ENCODE measurements at places on chromosomes 12 and 14.

DNA sequence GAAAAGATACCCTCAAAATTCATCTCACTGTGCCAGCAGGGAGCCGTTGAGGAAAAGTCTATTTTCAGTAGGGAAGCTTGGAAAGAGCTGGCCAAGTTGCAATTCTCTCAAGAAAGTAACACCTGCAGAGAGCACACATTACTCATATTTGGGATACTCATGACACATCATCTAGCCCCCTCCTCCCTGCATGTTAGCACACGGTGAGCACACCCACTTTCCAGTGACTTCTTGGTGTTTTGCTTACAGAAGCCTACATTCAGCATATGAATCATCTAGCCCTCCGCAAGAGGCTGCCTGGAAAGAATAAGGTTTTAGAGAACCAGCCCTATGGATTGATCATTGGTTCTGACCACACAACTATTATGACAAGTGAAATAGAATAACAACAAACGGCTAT lies 124.5 kb downstream of the PTPRO start:
- DNase-seq: no peak

GRCh38 chr12:122878780-122879612 lies 16.9 kb downstream of the VPS37B start:
- no peak for DNase-seq

DNA sequence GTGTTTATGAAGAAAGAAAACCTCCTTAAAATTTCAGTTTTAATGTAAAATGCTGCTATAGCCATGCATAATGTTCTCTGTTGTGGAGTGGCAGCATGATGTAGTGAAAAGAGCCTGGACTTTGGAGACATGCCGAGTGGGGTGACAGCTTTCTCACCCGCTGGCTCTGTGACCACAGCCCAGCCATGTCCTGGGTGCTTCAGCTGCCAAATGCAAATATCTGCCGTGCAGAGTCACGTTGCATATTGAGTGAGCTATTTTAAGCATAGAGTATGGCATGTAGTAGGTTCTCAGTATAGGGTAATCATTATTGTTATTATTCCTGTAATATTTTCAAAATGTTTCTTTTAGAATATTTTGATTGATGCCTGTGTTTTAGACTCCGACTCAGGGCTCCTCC lies 15.5 kb upstream of the TCTN2 start:
- DNase-seq: no peak

GRCh38 chr14:92099802-92100201 lies 6.6 kb downstream of the ATXN3 start:
- DNase-seq: no peak

GRCh38 chr14:102949062-102949800 lies 26.8 kb downstream of the AMN start:
- DNase-seq: no peak

DNA sequence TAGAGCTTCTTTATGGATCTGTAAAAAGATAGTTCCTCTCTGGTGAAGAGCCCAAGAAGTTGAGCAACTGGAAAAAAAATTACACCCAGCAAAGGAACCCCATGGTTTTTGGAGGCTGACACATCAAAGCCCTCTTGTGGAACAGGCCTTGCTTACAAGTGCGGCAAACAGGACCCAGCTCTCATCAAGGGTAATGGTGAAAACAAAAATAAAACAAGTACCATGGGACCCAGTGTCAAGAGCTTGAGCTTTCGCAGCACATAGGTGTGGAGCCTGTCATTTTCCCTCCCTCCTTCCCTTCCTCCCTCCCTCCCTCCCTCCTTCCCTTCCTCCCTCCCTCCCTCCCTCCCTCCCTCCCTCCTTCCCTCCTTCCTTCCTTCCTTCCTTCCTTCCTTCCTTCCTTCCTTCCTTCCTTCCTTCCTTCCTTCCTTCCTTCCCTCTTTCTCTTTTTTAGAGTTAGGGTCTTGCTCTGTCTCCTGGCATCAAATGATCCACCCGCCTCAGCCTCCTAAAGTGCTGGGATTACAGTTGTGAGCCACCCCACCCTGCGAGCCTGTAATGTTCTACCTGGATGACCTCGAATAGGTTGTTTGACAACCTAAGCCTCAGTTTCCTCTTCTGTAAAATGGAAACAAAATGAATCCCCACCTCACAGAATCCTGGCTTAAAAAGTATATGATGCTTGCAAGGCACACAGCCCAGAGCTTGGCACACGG lies 114.3 kb upstream of the RPH3A start:
- no peak for DNase-seq

DNA sequence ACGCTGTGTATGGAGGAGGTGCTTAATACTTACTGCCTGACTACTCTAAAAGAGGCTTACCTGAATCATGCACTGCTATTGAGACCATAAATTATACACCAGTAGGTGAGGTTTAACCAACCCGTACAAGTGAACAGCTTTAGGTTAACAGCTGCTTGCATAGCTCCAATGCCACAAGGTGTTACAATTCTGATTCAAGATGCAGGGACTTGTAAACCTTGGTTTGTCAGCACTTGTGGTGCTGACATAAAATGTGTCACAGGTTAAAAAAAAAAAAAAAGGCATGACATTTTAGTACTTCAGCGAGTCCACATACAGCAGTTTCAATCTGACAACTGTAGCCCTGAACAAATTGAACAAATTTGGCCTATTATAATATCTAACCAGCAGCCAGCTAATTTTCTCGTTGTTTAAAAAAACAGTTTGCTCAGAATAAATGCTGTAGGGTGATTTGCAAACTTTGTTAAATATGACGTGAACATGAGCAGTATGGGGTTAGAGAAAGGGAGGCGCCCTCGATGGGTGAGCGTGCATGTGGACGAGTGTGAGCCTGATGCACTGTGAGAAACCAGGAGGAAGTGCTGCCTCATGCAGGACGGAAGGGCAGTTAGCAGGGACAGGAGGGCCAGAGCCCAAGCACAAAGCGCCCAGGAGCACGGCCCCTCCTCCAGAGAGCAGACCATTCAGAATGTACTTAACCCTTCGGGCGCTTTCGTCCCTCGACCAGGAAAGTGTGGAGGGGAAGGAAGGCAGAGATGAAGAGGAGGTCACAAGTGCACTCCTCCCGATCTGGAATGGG lies 44.7 kb downstream of the TCHP start:
- no peak for DNase-seq

DNA sequence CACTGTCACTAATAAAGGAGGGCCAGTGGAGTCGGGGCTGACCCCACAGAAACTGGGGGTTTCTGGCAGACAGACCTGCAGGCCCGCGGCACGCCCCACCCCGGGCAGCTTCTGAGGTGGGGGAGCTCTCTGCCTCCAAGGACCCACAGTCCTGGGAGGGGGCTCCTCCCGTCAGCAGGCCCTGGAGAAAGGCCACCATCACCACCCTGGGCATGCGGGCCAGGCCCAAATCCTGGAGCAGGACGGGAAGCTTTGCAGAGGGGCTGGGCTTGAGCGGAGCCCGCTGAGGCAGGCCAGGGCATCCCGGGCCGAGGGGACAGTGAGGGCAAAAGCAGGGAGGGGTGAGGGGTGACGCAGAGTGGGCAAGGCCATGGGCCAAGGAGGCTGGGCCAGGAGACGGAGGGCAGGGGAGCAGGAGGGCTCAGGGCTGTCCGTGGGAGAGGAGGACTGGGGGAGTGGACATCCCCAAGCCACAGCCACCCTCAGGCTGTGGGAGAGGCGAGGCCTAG lies 11.1 kb upstream of the GPR132 start:
- no peak for DNase-seq

DNA sequence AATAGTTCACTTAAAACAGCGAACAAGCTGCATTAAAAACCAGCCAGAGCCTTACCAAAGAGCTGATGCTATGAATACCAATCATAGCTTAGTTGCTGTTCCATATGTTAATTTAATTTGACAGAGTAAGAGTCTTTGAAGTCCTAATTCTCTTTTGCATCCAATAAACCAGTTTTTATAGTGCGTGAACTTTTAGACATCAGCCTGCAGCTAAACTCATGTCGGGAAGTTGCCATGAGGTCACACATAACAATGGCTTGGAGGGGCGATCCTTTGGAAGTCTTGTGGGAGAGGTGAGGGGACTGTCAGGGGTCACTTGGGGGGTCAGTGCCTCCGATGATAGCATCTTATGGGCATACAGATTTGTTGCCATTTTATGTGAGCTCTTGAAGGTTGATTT lies 81.7 kb downstream of the HMGA2 start:
- DNase-seq: no peak

- DNase-seq: no peak
Observed at GRCh38 chr12:85711735-85712390, 124.3 kb downstream of the RASSF9 start.

DNA sequence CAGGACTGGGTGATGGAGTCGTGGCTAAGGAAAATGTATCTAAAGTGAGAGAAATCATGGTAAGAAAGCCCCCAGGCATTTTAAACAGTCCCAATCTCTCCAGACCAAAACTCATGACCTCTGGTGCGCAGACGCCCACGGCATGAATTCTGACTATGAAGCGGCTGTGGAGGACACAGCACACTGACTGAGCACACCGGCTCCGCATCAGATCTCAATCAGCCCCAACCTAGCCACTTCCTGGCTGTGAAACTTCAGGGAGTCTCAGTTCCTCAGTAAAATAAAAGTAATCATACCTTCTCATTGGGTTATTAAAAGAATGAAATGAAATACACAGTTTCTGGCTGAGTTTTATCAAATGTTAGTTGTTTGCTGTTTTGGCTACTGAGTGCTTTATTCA lies 38.7 kb downstream of the SETD3 start:
- DNase-seq: no peak

DNA sequence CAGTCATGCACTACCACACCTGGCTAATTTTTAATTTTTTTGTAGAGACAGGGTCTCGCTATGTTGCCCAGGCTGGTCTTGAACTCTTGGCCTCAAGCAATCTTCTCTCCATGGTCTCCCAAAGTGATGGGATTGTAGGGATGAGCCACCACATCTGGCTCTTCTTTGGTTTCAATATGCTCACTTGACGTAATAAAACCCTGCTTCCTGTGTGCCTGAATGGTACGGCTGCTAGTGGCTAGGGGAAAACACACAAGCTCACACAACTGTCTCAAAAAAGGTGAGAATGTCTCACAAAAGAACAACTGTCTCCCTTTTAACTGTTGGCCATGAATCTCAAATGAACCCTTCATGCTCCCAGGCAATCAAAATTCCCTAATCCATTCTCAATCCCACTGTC lies 15.0 kb downstream of the C1S start:
- DNase-seq: no peak

DNA sequence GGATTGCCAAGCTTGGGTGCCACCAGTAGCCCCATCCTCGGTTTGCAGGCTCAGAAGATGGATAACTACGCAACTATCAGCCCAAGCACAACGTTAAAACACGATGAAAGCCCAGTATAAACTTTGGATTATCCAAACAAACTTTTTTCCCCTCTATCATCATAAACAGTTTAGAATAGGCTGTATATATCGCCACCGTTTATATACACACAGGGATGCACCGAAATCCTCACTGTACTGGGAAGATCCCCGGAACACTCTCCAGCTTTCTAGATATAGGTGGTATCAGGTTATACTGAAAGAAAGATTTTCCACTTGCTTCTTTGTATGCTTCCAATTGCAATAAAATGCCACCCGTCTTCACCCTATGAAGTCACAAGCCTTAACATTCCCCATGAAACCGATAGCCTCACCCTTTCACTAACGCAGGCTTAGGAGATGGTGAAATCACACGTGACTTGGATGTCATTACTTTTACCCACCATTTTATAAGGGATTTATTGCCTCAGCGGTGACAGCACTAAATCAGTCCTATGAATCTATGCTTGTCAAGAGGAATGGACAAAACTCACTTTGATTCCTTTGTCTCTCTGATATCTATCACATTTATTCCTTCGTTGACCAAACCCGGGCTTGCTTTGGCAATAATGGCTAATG lies 207.6 kb upstream of the FOXN3 start:
- no peak for DNase-seq

DNA sequence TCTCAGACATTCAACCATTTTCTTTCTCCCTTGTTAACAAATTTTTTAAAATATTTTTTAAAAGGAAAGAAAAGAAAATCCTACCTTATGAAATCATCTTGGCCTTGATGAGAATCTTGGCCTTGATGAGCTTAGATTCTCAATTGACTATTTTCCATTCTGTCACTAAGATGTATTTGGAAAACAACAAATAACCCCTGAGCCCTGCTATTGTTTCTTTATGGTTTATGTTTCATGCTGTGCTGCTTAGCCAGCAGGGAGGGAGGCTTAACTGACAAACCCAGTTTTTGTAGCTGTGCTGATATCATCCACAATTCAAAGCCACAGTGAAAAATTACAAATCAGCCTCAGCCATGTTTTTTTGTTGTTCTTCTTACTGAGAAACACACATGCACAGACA lies 404.1 kb downstream of the RAD51B start:
- no peak for DNase-seq

- DNase-seq: no peak
Observed at GRCh38 chr14:70836946-70837345, 27.6 kb upstream of the MAP3K9 start.

Measured in activated CD4-positive, CD25-positive, alpha-beta regulatory T cell (primary cell).